ENCODE measurements at places on chromosomes 4 and X.

- DNase-seq: no peak
These were observed 43.2 kb downstream of the GSTCD start for GRCh38 chr4:105751718-105752299.

DNA sequence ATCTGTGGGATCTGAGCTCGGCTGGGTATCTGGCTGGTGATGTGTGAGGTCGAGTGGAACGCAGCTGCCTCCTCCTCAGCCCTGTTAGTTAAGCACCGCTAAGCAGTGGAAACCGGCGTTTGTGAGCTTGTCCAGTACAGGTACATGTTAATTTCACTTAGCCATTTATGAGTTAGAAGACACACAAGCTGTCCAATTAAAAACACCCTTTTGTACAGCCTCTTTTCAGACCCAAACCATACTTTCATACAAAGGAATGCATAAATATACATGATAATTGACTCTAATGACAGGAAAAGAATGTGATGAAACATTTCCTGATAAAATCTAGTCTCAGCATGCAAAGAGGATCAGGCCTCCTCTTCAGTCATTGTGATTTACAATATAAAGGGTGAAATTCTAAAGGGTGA lies 163.6 kb upstream of the FAT1 start:
- no peak for DNase-seq

- DNase-seq: no peak
These were observed 69.4 kb downstream of the EFHC2 start for GRCh38 chrX:44274096-44274495.

- DNase-seq: no peak
These were observed 733.6 kb downstream of the TRIML1 start for GRCh38 chr4:188872809-188873208.

DNA sequence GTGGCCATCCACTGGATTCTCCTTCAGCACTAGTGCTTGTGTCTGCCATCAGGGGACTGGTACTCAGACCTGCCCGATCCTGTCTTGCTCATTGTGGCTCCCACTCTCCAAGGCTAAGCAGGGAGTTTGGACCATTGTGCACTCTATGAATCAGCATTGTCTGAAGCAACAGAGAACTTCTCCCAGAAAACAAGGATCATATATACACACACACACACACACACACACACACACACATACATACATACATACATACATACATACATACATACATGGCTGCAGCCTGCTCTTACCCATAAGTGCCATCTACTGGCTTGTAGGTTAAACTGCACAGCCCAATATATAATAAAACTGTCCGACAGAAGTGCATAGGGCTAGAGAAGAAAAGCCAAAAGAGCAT lies 345.3 kb upstream of the LCORL start:
- DNase-seq: peak; percentile 11

- DNase-seq: no peak
These were observed 19.4 kb upstream of the FGG start for GRCh38 chr4:154631828-154632227.

DNA sequence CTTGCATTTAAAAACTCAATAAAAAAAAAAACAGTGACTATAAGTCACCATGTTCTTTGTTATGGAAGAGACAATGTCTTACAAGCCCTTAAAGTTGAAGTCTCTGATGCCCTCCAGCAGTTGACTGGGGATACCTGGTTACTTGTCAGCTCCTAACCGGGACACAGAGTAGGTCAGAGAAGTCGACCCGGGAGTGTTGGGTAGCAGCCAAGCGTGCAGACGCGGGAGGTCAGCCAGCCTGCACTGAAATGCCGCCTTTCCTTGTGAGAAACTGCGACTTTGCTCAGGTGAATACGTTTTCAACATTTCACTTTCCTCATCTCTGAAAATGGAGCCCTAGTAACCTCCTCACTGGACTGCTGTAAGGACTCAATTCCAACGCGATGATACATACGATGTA lies 81.8 kb downstream of the F11 start:
- DNase-seq: no peak
